ENCODE measurements at places on chromosomes 11 and 22.

- DNase-seq, result peak; percentile 58
Observed at GRCh38 chr22:50274311-50274710, 4.1 kb upstream of the MAPK11 start.

GRCh38 chr11:82932564-82932963 is 31.0 kb downstream of the DDIAS start:
- DNase-seq, result no peak

GRCh38 chr11:41779401-41779960 is 320.0 kb upstream of the LRRC4C start:
- no peak for DNase-seq

DNA sequence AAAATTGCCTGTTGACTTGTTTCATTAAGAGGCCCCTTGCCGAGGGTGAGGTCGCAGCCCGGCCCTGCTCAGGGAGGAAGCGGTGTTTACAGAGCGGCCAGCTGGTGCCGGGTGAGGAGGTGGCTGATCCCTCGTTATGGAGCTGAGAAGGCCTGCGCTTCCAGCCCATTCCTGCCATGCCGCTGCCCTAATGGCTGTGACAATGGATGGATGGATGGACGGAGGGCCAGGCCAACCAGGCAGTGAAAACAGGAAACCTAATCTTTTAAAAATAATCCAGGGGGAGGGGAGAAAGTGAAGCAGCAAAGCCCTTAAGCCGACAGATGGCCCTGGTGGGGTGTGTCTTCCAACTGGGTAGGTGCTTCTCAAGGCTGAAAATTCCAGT is 38.5 kb downstream of the BCR start:
- DNase-seq, result peak; percentile 25

Data from fibroblast of skin of right quadriceps (primary cell).